ENCODE measurements at places on chromosomes 16 and 17.
A peak's percentile ranks its signal among the peaks of the same experiment; 100 is the strongest.

GRCh38 chr16:8849411-8850011 is 19.3 kb downstream of the CARHSP1 start:
- no peak for DNase-seq

DNA sequence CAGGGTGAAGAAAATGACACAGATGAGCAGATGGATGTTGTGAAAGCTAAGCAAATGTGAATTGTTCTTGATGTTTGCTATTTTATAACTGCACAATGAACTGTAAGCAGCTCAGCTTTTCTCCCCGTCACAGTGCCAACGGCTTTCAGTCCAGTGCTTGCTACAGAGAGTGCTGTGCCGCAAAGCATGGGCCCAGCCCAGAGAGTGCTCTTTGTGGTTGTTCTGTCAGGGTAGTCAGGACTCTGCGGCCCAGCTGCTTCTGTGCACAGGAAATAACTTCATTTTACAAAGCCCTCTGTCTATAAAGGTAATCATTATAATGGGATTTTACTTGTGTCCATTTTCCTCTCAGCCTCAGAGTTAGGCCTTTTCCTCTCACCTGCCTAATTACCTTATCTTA is 39.1 kb downstream of the CDRT15 start:
- no peak for DNase-seq

- DNase-seq, result no peak
Measured at GRCh38 chr16:80718480-80719220, 85.7 kb downstream of the CDYL2 start.

DNA sequence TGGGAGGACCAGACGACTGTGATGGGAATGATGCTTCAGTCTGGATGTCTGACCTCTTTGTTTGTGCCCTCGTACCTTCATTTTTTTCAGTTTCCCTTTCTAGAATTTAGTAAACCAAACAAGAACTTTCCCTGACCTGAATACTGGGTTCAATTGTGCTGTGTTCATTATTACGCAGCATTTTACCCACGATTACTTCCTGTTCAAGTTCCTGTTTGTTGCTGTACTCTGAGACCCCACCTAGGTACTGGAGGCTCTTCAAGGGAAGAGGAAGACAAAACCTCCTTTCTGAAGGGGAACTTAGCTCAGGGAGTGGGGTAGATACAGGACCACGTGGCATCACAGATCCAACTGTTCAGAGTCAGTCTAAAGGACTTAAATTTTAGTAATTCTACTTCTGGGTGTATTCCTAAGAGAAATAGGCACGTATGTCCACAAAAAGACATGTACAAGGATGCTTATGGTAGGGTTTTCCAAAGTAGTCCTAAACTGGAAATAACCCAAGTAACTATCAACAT is 9.2 kb upstream of the PRKCB start:
- DNase-seq, result no peak

- peak; percentile 45 for DNase-seq
Measured at GRCh38 chr16:1002399-1003166, 21.0 kb downstream of the SOX8 start.

- DNase-seq, result no peak
Measured at GRCh38 chr16:85631802-85632393, 18.8 kb downstream of the GSE1 start.

DNA sequence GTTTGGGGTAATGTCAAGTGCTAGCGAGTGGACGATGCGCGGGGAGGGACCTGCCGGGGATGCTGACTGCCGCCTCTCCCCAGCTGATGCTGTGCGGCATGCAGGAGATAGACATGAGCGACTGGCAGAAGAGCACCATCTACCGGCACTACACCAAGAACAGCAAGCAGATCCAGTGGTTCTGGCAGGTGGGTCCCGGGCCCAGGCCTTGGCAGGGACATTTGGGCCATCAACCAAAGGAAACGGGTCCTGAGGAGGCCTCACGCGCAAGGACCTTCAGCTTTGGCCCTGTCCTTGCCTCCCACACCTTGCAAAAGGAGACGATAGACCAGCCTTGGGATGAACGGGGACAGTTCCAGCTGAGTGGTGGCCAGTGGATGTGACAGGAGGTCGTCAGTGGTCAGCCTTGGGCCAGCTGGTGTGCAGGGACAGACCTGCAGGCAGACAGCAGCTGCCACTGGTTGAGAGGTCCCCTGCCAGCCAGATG is 13.6 kb upstream of the CLEC18A start:
- no peak for DNase-seq

GRCh38 chr16:49458243-49458642 is 84.6 kb downstream of the C16orf78 start:
- DNase-seq, result no peak

GRCh38 chr17:70968302-70968701 is 799.0 kb downstream of the KCNJ2 start:
- no peak for DNase-seq

DNA sequence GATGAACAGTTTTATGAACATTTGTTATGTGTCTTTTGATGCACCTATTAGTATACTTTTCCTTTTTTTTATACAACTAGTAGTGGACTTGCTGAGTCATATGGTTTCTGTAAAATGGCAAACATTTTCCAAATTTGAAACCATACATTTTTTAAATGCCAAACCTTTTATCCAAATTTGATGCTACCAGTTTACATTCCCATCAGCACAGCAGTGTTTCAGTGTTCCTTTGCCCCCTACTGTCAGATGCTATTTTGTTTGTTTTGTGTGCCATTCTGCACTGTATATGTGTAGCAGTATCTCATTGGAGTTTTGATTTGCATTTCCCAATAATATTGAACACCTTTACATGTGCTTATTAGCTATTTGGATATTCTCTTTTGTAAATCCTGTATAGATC is 219.4 kb downstream of the TANC2 start:
- no peak for DNase-seq

- no peak for DNase-seq
Measured at GRCh38 chr16:7057458-7057857, 275.2 kb upstream of the RBFOX1 start.

- DNase-seq, result no peak
Measured at GRCh38 chr17:59637611-59638310, 18.1 kb downstream of the CLTC start.

- no peak for DNase-seq
Measured at GRCh38 chr16:74029115-74029792, 267.4 kb upstream of the PSMD7 start.

All from activated CD4-positive, alpha-beta T cell treated with anti-CD3 and anti-CD28 coated beads, Interleukin-2, amount 50 U/mL, for 24 hours (primary cell).